Stimulated activated CD8-positive, alpha-beta memory T cell treated with anti-CD3 and anti-CD28 coated beads, Interleukin-7, amount 100 ng/mL, for 1 hour (primary cell): ENCODE measurements at places on chromosomes 5 and 9.

DNA sequence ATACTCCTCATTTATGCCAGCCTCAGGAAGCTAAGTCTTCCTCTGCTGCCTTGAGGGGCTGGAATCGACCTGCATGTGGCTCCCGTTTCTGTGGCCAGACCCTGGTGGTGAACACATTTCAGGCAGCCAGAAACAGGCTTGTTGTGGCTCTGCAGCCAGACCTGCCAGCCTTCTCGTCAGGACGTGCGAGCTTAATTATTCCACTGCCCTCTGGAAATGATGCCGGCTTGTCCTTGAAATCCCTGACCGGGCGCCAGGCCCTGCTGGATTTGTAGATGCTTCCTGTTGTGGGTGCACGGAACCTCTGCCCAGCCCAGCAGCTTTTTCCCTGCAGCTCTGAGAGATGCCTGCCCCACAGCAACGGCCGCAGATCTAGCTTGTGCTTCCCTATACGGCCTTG, 41.6 kb downstream of the PDZD2 start:
- no peak for DNase-seq

DNA sequence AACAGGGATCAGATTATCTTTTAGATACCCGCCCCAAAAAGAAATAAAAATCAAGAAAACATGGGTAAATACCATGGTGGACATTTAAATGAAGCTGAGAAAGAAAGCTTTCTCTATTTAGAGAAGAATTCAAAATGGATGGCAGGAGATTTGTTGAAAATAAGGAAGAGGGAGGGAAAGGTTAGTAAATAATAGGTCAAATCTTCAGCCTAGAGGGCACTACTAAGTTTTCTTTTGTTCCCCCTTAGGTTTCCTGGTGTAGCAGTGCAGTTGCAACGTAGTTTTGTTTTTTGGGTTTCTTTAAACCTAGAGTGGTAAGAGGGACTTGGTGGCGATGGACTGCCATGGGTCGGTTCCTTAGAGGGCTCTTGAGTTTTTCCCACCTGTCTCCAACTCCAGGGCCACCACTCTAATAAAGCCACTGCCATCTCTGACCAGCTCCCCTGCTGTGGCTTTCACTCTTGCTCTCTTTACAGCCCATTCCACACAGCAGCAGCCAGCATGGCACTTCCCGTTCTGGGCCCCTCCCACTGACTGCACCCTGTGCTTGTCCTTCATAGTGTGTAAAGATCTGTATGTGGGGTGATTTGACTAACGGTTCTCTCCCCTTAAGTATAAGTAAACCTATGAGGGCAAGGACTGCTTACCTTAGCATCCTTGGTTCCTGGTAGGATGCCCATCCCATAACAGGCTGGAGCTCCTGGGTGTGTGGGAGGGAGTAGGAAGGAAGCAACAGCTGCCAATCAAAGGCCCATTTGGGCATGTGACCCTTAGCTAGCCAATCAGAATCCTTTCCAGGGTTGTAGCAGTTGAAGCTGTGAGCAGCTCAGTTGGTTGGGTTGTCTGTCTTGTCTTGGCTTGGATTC, 118.3 kb downstream of the SLC1A3 start:
- DNase-seq = no peak

- DNase-seq = no peak
These were observed 15.6 kb upstream of the DENND1A start for GRCh38 chr9:123945532-123945931.

GRCh38 chr5:12322042-12322441, 417.8 kb upstream of the CTNND2 start:
- DNase-seq = no peak
